ENCODE measurements at places on chromosomes 1 and 21. TPM values are rescaled to one million over a fixed set of nuclear protein-coding genes. Genes with fewer than 3 reads are reported as not detected.

GRCh38 chr1:234745844-234746797, 136.1 kb upstream of the IRF2BP2 start:
- DNase-seq, result no peak

DNA sequence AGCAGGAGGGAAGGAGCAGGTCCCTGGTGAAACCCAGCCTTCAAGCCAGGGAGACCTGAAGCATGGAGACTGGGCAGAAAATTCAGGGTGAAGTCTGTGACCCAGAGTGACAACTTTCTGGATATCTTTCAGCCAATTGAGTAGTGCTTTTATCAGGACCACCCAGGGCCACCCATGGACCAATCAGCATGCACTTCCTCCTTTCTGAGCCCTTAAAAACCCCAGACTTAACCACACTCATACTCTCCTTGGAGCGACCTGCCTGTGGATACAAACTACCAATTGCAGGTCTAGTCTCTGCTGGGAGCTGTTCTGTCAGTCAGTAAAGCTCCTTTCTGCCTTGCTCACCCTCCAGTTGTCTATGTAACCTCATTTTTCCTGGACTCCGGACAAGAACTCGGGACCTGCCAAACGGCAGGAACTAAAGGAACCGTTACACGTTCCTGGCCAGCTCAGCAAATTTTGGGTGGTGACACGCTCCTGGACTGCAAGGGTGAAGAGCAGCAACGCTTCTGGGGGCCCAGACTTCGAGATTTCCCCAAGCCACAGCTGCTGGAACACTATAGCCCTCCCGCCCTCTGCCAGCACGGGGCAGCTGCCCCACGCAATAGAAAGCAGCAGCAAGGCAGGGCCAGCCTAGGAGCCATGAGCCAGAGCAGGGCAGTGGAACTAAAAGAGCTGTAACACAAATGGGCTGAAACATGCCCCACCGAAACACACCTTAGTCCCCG, 1183.4 kb downstream of the AMY1C start:
- DNase-seq, result no peak

- no peak for DNase-seq
These were observed 353.9 kb upstream of the C1orf174 start for GRCh38 chr1:4253935-4254334.

The GBP1 gene
- polyA plus RNA-seq, result 7.7 TPM

The KCND3 gene
- polyA plus RNA-seq, result 1.2 TPM

The TMPRSS15 gene
- 0.23 TPM for polyA plus RNA-seq

The S100A7 gene
- polyA plus RNA-seq, result 0.56 TPM

The BARHL2 gene
- polyA plus RNA-seq, result not detected

The SPRR3 gene
- polyA plus RNA-seq, result not detected
